Upper lobe of left lung (tissue), 6 donors: ENCODE measurements at places on chromosomes 5 and 9. TPM values are rescaled to one million over a fixed set of nuclear protein-coding genes. Genes with fewer than 3 reads are reported as not detected.

The SLC22A4 gene
- total RNA-seq, result 17.8 TPM

The PCDHGA4 gene
- total RNA-seq, result 3.4 TPM

The RANBP3L gene
- total RNA-seq, result 3.3 TPM

The ZNF879 gene
- 5.3 TPM for total RNA-seq

The PFN3 gene
- total RNA-seq, result not detected

The MYO10 gene
- 61.4 TPM for total RNA-seq

The COX7C gene
- total RNA-seq, result 129 TPM

The SLC24A2 gene
- total RNA-seq, result not detected

The PLAC8L1 gene
- total RNA-seq, result 1.3 TPM

The PFDN1 gene
- 47.9 TPM for total RNA-seq

DNA sequence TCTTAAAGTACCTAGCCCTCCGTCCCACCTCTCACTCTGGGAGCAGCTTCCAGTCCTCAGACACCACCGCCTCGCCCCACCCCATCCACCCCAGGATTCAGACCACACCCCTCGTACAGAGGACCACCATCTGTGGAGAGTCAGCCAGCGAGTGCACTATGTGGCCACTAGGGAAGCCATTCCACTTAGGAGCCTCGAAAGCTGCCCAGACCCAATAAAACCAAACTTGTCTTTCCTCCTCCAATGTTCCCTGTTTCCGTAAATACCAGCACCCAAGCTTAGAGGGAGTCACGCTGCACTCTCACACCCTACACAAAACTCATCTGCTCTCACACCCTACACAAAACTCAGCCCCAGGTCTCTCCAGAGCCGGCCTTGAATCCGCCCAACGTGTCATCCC is 1.9 kb downstream of the GCNT4 start:
- H3K27ac ChIP-seq, result no peak overlapping the region
- DNase-seq, result no peak
- no peak overlapping the region for H3K4me3 ChIP-seq
- no peaks in the 10 kb centered on the region for H3K27me3 ChIP-seq

- no peaks in the 10 kb centered on the region for H3K4me1 ChIP-seq
- H3K4me3 ChIP-seq, result no peak overlapping the region
- DNase-seq, result no peak
- H3K27me3 ChIP-seq, result no peaks in the 10 kb centered on the region
Measured at GRCh38 chr5:42600441-42600840, 156.2 kb upstream of the CCDC152 start.

DNA sequence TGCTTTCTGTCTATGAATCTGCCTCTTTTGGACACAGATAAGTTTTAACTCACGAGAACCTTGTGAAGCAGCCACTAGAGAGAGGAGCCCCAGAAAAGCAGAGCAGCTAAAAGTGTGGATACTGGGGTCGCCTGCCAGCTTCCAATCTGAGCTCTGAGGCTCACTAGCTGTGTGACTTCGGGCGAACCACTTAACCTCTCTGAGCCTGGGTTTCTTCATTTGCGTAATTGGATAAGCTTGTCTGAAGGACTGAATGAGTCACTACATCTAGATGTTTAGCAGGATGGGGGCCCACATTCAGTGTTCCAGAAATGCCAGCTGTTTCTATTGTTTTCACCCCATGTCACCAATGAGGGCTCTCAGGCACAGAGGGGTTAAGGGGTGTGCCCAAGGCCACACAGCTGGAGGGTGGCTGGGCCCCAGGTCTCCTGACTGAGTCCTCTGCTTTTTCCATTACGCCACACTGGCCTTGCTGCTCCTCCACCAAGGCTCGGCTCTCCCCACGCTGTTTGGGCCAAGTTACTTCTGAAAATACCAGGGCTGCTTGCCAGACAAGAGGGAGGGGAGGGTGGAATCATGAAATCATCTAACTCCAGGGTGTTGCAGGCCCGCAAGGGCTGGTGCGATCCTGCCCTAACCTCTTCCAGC is 36.2 kb downstream of the SH3PXD2B start:
- peak; percentile 75 for DNase-seq
- peak overlapping the region; percentile 82 for H3K27ac ChIP-seq
- peaks cover 52% of the 10 kb centered on the region for H3K4me1 ChIP-seq
- H3K4me3 ChIP-seq, result no peak overlapping the region
- no peaks in the 10 kb centered on the region for H3K27me3 ChIP-seq

- H3K27me3 ChIP-seq, result no peaks in the 10 kb centered on the region
- no peak overlapping the region for H3K4me3 ChIP-seq
- no peaks in the 10 kb centered on the region for H3K4me1 ChIP-seq
- DNase-seq, result no peak
Measured at GRCh38 chr9:68495247-68495646, 45.4 kb downstream of the TMEM252 start.

DNA sequence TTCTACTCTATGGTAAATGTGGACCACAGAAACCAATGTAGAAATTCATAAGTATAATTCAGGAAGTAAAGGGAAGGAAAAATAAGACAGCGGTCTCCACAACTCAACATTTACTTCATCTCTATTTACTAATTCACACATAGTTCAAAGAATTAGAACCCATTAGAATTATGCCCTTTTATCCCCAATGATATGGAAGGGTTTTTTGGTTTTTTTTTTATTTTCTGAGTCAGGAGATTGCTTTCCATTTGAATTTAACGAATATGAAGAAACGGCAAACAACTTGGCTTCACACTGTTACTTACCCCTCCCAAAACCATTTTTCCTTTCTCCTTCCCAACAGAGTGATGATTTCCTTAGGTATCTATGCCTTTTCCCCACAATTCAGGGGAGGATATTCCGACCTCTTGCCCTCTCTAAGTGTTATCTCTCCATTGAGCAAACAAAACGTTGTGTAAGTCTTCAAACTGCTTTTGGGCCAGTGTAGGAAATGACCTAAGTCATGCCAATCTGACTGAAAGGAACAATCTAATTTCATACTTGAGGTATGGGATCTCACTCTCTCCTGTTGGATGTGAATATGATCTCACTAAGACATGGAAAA is 72.0 kb downstream of the CETN3 start:
- no peak for DNase-seq
- no peaks in the 10 kb centered on the region for H3K27me3 ChIP-seq
- no peaks in the 10 kb centered on the region for H3K4me1 ChIP-seq
- no peak overlapping the region for H3K4me3 ChIP-seq
- H3K27ac ChIP-seq, result no peak overlapping the region

- DNase-seq, result no peak
- no peaks in the 10 kb centered on the region for H3K4me1 ChIP-seq
Measured at GRCh38 chr5:152007653-152008335, 83.1 kb upstream of the GLRA1 start.

DNA sequence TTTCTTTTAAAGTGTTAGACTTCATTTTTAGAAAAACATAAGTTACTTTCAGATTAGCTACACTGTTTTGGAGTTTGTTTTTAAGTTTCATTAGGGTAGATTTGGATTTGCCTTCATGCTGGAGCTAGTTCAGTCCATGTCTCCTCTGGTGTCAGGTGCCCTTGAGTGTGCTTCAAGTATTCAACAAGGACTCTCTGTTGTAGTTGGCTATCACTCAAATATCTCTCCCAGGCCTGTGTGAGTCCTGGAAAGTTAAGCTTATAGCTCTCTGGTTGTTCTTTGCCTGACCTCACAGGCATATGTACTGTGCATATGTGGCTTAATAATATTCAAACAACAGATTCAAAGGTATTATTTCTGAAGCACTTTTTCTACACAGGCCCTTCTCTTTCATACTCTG is 45.4 kb downstream of the PTBP3 start:
- H3K27me3 ChIP-seq, result no peaks in the 10 kb centered on the region
- H3K4me3 ChIP-seq, result no peak overlapping the region
- no peak overlapping the region for H3K27ac ChIP-seq
- DNase-seq, result no peak

- H3K4me1 ChIP-seq, result no peaks in the 10 kb centered on the region
- no peaks in the 10 kb centered on the region for H3K36me3 ChIP-seq
- H3K4me3 ChIP-seq, result no peak overlapping the region
- DNase-seq, result no peak
Measured at GRCh38 chr5:34026089-34026761, 16.8 kb downstream of the C1QTNF3 start.

- no peak overlapping the region for H3K27ac ChIP-seq
- H3K4me1 ChIP-seq, result no peaks in the 10 kb centered on the region
- H3K4me3 ChIP-seq, result no peak overlapping the region
- H3K27me3 ChIP-seq, result no peaks in the 10 kb centered on the region
Measured at GRCh38 chr9:91273853-91274552, 87.7 kb downstream of the AUH start.

DNA sequence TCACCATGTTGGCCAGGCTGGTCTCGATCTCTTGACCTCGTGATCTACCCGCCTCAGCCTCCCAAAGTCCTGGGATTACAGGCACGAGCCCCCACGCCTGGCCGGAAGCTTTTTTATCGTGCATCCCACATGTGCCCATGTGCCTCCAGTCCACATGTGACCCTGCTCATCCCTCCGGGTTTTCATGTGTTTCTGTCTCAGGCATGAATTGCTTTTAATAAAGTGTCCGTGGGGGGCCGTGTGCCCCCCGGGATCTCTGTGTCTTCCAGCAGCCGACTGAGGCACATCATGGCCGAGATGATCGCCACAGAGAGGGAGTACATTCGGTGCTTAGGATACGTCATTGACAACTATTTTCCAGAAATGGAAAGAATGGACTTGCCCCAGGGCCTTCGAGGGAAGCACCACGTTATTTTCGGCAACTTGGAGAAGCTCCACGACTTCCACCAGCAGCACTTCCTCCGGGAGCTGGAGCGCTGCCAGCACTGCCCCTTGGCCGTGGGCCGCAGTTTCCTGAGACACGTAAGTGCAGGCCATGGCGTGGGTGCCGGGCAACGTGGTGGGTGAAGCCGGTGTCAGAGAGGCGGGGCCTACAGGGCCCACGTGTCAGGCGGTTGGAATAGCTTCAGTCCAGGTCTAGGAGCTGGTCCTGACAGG is 22.1 kb upstream of the LRRC14B start:
- no peak overlapping the region for H3K4me3 ChIP-seq
- H3K27ac ChIP-seq, result no peak overlapping the region
- no peaks in the 10 kb centered on the region for H3K4me1 ChIP-seq
- no peaks in the 10 kb centered on the region for H3K36me3 ChIP-seq

GRCh38 chr9:37650873-37651768 is at the start of gene FRMPD1:
Gene FRMPD1, plus strand, starts transcription at chr9:37650954. Its CDS starts 41,688 bp downstream, at chr9:37692642.
- no peak within 1 kb of the TSS for H3K27ac ChIP-seq
- H3K36me3 ChIP-seq, result no peaks in the 10 kb centered on the region

GRCh38 chr5:2149195-2149539 is 266.4 kb upstream of the IRX4 start:
- no peak overlapping the region for H3K4me3 ChIP-seq
- no peak overlapping the region for H3K27ac ChIP-seq
- peak; percentile 39 for DNase-seq

GRCh38 chr5:119059740-119060255 is 11.1 kb upstream of the DMXL1 start:
- no peaks in the 10 kb centered on the region for H3K36me3 ChIP-seq
- H3K27ac ChIP-seq, result no peak overlapping the region
- no peaks in the 10 kb centered on the region for H3K4me1 ChIP-seq
- DNase-seq, result no peak
- H3K4me3 ChIP-seq, result no peak overlapping the region

- DNase-seq, result no peak
- H3K4me1 ChIP-seq, result peaks cover 3% of the 10 kb centered on the region
- H3K4me3 ChIP-seq, result no peak overlapping the region
- H3K27me3 ChIP-seq, result no peaks in the 10 kb centered on the region
- no peaks in the 10 kb centered on the region for H3K36me3 ChIP-seq
Measured at GRCh38 chr9:94822273-94822672, 95.8 kb downstream of the AOPEP start.

GRCh38 chr9:9560382-9561035 is 1052.3 kb downstream of the PTPRD start:
- no peaks in the 10 kb centered on the region for H3K36me3 ChIP-seq
- no peak overlapping the region for H3K4me3 ChIP-seq
- H3K27ac ChIP-seq, result no peak overlapping the region
- DNase-seq, result no peak
- H3K4me1 ChIP-seq, result no peaks in the 10 kb centered on the region

GRCh38 chr9:127360250-127360649 is 36.7 kb upstream of the SLC2A8 start:
- no peaks in the 10 kb centered on the region for H3K36me3 ChIP-seq
- H3K4me1 ChIP-seq, result no peaks in the 10 kb centered on the region
- no peak for DNase-seq
